ENCODE measurements at places on chromosomes 16 and 17.

DNA sequence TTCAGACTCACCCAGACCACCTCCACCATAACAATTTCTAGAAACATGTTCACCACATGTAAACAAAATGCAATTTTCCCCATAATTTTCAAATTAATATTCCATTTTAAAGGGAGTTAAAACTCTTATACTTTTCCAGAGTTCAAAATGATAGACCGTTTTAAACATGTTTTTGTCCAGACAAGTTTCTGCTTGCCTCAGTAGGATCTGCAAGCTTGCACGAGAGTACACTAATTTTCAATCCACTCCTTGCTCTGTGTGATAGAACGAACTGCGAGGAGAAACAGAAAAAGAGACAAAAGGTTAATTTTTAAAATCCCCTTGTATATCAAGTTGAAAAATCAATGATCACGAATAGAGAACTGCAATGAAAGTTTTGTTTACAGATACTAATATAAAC is 7.1 kb downstream of the FAHD1 start:
- DNase-seq, result no peak

- no peak for DNase-seq
These were observed 353.9 kb downstream of the CPPED1 start for GRCh38 chr16:12449795-12450194.

DNA sequence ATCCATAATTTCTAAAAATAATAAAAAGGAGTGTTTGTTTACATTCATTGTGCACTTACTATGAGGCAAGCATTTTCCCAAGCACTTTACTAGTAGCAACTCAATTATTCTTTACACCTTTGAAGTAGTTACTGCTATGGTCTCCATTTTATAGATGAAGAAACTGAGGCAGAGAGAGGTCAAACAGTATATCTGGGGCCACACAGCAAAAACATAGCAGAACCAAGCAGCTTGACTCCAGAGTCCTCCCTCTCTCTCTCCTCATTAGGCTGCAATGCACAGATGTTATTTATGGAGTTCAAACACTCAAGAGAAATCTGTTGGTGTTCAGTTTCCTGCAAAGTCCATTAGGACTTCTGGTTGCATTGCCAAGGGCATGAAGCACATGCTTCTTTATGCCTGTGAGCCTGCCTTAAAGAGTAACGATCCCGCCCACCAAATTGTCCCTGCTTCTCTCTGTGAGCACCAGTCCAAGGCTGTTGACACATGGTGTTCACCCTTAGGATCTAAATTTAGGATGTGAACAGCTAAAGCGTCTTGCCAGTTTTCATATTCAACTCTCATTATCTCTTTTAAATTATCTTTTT is 44.0 kb downstream of the GPRC5B start:
- no peak for DNase-seq

DNA sequence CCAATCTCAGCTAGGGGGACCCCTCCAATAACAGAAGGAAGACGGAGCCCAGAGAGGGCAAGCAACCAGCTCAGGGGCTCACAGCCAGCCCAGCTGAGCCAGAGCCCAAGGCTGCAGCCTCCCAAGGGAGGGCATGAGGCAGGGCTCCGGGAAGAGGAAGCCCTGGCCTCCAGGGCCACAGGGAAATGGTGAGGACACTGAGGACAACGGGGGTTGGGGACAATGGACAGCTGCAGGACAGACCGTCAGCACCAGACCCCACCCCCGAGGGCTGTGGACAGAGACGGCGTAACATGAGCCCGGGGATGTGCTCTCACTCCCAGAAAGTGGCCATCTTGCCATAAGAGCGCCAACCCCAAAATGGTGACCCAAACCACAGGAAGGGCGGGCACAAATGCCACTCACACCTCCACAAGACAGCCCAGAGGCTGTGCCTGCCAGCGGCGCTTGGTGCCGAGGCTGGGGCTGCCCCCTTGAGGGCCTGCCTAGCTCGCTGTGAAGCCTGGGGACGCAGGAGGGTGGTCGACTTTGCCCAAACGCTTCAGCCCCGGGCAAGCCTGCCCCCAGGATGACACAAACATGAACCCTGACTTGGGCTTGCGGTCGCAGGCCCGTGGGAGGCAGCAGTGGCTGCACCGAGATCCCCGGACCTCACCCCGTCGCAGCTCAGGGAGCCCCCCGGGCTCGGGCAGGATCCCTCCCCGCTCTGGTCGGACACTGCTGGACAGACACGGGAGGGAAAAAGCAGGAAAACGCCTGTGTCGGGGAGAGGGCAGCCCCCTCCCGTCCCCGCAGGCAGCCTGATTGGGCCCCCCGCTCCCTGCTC is 10.5 kb downstream of the PIMREG start:
- no peak for DNase-seq

DNA sequence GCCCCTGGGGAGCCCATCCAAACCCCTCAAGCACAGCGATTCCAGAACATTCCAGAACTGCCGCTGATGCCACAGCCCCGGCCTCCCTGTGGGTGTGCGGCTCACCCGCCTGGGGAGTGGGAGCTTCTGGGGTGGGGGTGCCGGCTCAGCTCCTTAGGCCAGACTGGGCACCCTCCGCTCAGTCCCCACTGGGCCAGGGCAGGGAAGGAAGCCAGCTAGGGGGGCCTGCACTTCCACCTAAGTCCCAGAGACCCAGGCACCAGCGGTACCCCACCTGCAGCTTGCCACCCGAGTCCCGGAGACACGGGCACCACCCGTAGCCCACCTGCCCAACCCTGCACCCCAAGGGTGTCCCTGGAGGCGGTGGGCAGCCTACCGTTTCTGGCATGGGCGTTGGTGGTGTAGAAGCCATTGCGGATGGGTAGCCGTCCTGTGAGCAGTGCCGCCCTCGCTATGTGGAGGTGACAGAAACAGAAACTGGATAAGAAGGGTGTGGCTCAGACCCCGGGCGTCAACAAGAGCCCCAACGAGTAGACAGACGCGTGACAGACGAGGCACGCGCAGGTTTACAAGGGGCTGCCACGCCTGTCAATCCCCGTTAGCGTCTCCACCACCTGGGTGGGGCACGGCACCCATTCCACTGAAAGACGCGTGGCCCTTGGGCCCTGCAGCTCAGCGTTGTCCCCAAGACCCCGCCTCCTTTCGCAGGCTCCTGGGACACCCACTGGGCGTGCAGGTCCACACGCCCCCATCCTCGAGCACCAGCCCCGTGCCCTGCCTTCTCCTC is 15.0 kb downstream of the GALNS start:
- DNase-seq, result no peak

GRCh38 chr17:79980246-79981043 is 55.2 kb downstream of the TBC1D16 start:
- no peak for DNase-seq

DNA sequence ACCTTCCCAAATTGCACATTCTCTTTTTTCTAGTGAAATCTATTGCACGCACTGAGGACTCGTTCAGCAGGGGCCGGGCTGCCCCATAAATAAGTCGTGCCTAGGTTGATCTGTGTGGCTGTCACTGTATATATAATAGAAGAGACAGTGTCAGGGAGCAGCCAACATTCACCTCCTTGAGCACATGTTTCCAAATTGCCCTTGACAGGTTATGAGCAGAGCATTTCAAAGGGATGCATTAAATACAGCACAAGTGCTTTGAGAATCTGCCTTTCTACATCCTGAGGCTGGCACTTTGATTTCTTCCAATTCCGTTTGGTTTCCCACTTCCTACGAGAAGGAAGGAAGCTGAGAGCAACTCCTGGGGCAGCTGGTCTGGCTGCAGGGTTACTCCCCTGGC is 291.2 kb downstream of the NPIPA8 start:
- no peak for DNase-seq

GRCh38 chr16:15811481-15812400 is 45.1 kb downstream of the MYH11 start:
- DNase-seq, result no peak

DNA sequence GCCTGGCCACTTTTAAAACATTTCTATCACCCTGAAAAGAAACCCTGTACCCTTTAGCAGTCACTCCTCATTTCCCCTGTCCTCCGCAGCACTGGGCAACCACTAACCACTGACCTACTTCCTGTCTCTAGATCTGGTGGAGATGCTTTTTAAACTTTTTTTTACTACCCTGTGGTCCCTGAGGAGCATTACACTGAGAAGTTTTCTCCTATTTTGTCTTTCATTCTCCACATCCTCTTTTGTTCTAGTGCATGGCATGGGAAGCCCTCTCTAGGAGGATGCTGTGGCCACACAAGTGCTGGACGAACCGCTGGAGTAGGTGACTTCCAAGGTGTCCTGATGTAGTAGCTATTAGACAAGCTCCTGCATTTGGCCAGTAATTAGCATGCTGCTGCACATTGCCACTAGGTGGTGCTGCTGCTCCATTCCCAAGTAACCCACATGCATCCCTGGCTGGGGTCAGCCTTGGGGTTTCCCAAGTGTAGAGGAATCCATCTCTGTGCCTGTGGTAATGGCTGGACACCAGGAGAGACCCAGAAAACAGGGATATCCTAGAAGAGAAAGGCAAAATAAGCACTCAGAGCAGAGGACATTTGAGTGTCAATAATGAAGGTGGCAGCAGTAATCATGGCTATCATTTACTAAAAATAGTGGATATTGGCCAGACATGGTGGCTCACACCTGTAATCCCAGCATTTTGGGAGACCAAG is 143.8 kb upstream of the CRHR1 start:
- DNase-seq, result peak; percentile 26

DNA sequence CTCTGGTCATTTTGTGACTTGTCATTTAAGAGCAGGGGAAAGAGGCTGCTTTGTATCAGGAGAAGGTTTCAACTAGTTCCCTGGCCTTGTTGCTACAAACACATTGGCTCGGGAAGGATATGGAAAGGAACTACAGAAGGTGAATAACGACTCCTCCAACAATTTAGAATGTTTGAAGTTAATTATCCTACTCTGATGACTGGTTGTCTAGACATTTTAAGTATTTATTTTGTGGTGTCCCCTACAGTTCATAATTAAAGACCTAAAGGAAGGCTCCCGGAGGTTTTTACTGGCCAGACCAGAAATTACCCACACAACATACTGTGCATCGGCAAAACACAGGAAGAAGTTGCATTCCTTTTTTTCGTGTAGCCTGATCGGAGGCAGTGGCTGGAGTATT is 515.8 kb upstream of the SALL1 start:
- no peak for DNase-seq

- no peak for DNase-seq
These were observed 102.2 kb downstream of the HIC1 start for GRCh38 chr17:2157081-2157480.

Measured in keratinocyte (primary cell).